Breast epithelium (tissue), 4 donors: ENCODE measurements at places on chromosomes 7 and 10. TPM values are rescaled to one million over a fixed set of nuclear protein-coding genes. Genes with fewer than 3 reads are reported as not detected.

The ENKUR gene
- not detected for total RNA-seq

The CPSF4 gene
- total RNA-seq, result 40.6 TPM

The CPEB3 gene
- total RNA-seq, result 12.1 TPM

The HILPDA gene
- 27.7 TPM for total RNA-seq

The CRYGN gene
- 0.98 TPM for total RNA-seq

The CYP2C18 gene
- not detected for total RNA-seq

The MMP21 gene
- 0.59 TPM for total RNA-seq

The HHEX gene
- total RNA-seq, result 10.6 TPM

The RNF32 gene
- 1.3 TPM for total RNA-seq

The ERVW-1 gene
- not detected for total RNA-seq

The CALML3 gene
- total RNA-seq, result not detected

The SLC25A28 gene
- total RNA-seq, result 35.1 TPM

The BICC1 gene
- total RNA-seq, result 24.3 TPM
